ENCODE measurements at places on chromosomes 16 and 17.

- DNase-seq = no peak
Observed at GRCh38 chr17:18167421-18167820, 16.2 kb upstream of the ALKBH5 start.

DNA sequence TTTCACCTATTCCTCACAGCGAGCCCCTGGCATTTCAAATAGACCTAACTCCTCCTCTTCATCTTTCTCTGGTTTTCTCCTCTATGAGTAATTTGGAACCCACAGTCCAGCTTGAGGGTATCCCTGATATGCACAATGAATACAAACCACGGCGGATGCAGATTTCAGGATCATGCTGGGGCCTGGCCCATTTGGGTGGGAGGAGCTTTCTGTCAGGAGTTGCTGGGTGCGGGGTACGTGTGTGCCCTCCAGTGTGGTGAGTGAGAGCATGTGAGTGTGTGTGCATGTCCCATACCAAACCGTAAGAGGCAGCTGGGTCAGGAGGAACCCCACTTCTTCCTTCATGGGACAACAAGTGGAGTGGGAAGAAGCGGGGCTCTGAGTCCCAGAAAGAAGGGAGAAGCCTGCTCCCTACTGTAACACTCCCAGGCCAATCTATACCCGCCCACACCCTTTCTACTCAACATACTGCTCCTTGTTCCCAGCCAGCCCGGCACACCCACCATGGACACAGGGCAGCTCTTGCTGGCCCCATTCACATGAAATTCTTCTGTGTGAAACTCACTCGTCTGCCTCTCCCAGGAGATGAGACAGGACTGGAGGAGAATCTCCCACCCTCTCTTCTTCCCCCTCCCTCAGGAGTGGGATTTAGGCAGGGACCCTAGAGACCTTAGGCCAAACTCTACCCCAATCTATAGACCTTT is 18.4 kb downstream of the CNTNAP1 start:
- DNase-seq = no peak

- DNase-seq = no peak
Observed at GRCh38 chr16:67294171-67294757, 14.9 kb downstream of the PLEKHG4 start.

DNA sequence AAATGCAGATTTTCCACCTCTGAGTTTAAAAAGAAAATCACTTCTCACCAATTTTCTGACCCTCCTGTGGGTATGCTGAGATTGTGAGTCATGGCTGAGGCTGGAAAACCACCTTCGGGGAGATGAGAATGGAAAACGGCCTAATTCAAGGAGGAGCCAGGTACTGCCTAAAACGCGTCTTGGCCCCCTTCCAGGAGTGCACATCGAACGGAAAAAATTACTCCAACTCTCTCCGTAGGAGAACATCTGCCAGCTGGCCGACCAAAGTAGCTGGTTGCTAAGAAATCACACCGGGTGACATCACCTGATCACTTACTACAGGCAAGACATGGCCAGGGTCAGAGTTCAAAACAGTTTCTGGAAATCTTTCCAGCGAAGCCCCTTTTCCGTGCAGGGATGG is 107.6 kb downstream of the ZNF423 start:
- DNase-seq = no peak

GRCh38 chr16:5002699-5003143 is 31.0 kb downstream of the NAGPA start:
- DNase-seq = no peak

DNA sequence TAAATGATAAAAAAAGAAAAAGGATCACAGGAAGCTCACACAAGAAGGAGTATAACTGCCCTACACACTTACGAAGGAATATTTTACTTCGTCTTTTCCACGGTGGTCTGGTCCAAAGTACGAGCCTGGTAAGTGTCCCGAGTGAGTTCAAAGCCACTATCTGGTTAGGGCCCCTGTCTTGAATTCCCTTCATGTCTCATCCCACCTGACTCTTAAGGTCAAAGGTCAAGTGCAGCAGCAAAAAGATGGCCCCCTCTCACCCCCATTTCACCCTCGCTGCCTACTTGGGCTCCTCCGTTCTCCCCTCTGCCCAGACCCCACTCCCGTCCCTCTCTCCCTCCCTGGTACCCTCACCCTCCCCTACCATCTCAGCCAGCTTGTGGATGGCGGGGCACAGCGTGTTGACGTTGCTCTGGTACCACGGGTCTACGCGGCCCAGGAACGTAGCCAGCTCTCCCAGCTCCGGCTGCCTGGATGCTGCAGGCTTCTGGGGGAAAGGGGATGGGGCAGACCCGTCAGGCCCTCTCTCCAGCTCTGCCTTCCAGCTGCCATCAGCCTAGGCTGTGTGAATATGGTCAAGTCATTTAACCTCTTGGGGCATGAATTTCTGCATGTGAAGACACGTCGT is 27.8 kb upstream of the MFSD6L start:
- DNase-seq = no peak

GRCh38 chr16:1532081-1532760 is 1.2 kb upstream of the TMEM204 start:
- DNase-seq = no peak

- DNase-seq = no peak
Observed at GRCh38 chr17:15081008-15081407, 184.1 kb downstream of the PMP22 start.

GRCh38 chr16:30722443-30722842 is 23.5 kb downstream of the SRCAP start:
- DNase-seq = no peak

DNA sequence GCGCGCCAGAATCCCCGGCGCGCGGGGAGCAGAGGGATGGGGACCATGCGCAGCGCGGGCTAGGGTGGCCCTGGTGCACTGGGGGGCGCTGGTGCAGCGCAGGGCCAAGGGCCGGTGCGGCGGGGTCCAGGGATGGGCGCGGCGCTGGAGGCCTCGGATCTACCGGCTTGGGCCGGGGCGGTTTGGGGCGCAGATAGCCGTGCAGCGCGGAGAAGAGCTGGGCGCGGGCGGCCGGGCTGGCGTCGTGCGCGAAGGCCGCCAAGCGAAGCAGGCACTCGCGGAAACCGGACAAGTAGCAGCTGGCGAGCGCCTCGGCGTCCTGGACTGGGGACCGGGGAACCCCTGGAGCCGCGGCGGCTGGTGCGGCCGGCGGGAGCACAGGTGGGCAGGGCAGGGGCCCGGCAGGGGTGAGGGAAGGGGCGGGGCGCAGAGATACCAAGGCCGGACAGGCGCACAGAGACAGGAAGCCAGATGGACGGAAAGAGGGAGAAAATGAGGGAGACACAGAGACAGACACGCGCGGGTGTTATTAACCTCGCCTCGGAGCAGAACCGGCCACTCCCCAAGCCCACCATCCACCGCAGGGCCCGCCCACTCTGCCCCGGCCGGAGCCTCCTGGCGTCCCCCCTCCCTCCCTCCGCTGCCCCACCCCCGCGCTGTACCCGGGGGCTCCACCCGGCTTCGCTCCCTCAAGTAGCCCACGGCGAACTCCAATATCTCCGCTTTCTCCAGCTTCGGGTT is 2.1 kb downstream of the HES7 start:
- DNase-seq = peak; percentile 43

DNA sequence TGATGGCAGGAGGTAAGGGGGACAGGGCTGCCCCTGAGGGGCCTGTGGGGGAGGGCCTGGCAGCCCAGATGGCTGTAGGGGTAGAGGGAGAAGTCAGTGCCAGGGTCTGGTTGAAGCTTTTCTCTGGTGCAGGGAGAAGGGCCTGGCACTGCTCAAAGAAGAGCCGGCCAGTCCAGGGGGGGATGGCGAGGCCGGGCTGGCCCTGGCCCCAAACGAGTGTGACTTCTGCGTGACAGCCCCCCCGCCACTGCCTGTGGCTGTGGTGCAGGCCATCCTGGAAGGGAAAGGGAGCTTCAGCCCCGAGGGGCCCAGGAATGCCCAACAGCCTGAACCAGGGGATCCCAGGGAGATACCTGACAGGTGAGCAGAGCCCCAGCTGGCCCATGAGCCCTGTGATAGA is 2.8 kb upstream of the NOL3 start:
- no peak for DNase-seq

GRCh38 chr17:42414704-42415409 is 8.2 kb downstream of the CAVIN1 start:
- DNase-seq = peak; percentile 90

DNA sequence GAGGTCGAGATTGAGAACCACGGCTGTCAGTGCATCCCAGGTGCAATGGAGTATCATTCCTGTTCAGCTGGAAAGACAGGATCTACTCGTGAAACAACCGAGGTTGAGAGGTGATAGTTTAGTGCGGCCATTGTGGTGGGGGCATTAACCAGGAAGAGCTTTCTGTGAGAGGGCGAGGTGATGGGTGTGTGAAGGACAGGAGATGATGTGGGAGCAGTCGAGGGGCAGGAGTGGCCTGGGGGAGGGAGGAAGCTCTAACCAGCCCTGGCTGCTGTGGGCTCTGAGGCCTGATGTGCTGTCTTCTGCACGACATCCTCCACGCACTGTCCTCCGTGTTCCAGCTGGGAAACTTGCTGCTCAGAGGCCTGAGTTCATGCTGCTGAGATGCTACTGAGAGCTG is 22.0 kb downstream of the GOSR2 start:
- DNase-seq = no peak

- no peak for DNase-seq
Observed at GRCh38 chr16:28477311-28477920, 5.3 kb upstream of the NPIPB7 start.

DNA sequence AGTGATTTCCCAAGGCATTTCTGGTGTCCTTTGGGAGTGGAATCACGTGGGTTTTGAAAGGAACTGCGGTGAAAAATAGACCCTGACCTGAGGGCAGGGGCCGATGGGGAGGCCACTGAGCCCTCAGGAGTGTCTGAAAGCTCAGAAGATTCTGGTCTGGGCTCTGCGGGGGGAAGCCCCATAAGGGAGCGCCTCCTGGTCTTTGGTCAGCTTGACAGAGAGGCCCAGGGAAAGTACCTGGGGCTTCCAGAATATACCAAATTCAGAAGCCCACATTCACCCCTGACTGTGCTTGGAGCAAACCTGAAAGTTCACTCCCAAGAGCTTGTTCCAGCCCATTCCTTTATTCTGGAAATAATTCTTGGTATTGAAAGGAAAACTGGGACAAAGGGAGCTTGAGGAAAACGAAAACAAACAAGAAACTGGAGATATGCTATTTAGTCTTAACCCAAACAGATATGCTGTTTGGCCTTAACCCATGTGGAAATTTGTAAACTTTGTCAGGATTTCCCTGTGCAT is 23.2 kb upstream of the NAGLU start:
- DNase-seq = no peak

DNA sequence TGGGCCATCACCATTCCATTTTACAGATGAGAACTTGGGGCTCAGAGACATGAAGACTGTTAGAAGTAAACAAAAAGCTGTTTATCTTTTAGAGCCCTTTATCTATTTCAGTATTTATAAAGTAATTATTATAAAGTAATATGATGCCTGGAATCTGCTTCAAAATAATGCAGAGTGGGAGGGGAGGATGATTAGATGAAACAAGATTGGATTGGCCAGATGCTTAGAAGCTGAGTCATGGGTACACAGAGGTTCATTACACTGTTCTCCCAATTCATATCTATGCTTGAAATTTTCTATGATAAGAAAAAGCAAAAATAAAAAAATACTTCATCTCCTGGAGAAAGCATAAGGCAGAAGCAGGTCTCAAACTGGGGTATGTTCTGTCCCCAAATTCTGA is 29.4 kb downstream of the TOM1L2 start:
- no peak for DNase-seq
